ENCODE measurements at places on chromosomes 5 and 9.
A peak's percentile ranks its signal among the peaks of the same experiment; 100 is the strongest.

DNA sequence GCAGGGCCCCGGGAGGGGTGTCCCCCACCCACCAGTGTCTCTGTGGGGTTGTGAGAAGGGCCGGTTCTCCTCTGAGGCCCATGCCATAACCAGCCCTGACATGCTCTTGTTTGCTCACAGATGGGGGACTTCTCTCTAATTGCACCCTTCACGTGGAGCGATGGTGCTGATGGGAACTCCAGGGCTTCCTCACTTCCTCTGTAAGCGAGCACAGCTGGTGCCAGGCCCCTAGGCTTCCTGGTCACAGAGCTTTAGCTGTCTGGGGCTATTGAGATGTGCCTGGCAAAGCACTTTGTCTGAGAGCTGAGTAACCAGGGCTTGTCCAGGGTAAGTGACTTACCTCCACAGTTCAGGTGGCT is 36.4 kb downstream of the PHF2 start:
- no peak for DNase-seq

DNA sequence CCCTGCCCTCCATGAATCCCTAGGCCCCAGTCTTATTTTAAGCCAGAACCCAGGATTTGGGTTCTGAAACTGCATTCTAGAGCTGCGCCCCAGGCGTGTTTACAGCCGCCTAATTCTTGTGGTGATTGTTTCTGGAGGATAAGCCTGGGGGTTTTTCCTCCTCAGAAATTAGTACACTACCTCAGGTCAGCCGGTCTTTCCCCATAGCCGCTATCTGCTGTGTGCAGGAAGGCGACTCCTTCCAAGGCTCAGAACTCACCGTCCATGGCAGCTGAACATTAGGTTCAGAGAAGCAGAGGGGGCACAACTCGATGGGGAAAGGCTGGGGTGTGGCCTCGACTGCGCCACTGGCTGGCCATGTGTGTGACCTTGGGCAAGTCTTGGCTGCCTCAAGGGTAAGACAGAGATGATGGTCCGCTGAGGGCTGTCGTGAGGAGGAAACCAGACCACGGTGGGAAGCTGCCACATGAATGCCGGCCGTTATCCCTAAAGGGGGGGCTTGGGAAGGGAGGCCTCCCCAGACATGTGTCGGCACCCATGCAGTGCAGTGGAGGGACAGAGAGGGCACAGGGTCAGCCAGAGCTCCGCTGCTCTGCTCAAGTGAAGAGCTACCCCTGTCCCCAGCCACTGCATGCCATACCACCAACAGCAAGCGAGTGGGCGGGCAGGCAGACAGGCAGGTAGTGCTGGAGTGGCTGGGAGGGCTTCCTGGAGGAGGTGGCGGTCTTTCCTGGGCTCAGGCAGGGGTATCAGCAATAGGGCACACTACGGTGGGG is 28.9 kb downstream of the SHB start:
- DNase-seq = peak; percentile 20

GRCh38 chr9:117903453-117903852 is 199.2 kb downstream of the TLR4 start:
- DNase-seq = no peak

- no peak for DNase-seq
Measured at GRCh38 chr5:36778336-36778735, 98.2 kb upstream of the NIPBL start.

DNA sequence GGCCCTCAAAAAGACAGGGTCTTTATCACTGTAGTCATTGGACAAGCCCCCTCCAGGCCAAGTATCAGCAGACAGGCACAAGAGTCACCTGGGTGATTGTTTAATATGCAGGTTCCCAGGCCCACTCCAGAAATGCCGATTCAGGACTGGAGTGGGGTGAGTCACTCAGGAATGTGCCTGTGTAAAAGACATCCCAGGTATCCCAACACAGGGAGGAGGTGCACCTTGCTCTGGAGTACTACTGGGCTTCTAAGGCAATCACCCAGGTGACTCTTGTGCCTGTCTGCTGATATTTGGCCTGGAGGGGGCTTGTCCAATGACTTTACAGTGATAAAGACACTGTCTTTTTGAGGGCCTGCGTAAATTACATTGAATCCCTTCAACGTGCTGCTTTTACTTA is 40.6 kb downstream of the ACTL7B start:
- peak; percentile 15 for DNase-seq

DNA sequence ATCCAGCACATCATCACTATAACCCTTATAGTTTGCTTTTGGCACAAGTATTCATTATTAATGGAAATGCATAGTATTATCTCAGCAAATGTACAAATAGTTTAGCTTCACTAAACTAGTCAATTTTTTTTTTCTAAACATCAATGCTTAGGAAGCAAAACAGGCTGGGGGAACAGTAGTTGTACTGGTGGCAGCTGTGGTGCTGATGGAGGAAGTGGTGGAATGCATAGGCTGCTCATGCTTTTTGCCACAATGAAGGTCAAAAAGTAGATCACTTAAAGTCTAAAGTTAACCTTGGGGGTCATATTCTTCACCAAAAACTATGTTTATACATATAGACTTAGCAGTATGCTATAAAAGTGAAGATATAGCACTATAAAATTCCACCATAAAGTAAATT is 36.3 kb upstream of the CDKN2B start:
- DNase-seq = no peak

DNA sequence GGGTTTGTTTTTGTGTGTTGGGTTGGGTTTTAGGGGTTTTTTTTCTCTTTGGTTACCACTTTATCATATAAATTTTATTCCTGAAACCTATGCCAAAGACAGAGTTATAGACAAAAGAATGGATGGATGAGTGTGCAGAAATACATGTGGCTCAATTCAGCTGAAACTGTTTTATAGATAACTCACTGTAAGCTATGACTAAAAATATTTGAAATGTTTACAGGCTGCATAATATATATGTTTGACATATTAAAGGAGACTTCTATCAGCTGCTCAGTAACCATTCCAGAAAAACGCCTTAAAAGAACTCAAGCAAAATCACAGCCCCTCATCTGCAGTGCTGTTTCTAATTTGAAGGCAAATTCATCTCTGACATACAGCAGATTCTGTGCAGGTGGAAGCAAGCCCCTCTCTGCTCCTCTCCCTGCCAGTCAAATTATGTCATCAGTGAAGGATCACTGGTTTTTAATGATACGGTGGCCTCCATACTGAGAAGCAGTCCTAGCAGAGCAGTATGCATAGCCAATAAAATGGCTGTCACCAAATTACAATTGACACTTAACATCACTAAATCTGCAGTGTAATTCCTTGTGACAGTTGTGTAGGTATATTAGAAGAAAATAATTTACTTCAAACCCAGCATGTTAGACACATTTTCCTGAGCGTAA is 301.6 kb downstream of the NR2F1-AS1 start:
- no peak for DNase-seq

DNA sequence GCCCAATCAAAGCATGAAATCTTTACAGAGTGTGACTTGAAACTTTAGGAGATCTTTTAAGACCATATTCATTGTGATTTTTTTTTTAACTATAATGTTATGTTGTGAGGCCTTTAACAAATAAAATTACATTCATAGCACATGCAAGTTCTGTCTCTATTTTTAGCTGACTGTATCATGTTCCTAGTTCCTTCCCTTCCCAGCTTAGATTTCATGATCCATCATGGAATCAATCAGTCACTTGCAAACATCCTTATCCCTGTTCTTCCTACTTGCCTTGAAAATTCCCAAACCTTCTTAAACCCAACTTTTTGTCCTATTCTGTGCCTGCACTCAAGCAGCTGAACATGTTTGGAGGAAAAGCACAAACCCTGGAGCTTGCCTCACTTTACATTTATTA is 141.8 kb downstream of the DMXL1 start:
- no peak for DNase-seq
